ENCODE measurements at places on chromosomes 6 and 20. TPM values are rescaled to one million over a fixed set of nuclear protein-coding genes. Genes with fewer than 3 reads are reported as not detected.

DNA sequence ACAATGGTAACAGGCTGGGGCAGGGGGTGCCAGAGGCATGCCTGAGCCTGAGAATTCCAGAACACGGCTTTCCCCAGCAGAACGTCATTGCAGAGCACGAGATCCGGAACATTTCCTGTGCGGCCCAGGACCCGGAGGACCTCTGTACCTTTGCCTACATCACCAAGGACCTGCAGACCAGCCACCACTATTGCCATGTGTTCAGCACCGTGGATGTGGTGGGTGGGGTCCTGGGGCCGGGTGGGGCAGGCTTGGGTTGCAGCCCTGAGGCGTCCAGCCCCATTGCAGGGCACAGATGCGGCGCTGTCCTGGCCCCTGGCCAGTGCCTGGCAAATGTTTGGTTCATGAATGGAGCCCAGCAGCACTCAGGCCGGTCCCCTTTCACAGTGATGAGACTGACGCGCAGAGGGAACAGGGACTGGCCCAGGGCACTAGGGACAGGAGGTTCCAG lies 57.1 kb downstream of the TCP11 start:
- peaks cover 94% of the 10 kb centered on the region for H3K36me3 ChIP-seq
- peaks cover 12% of the 10 kb centered on the region for H3K4me1 ChIP-seq
- DNase-seq, result no peak
- no peaks in the 10 kb centered on the region for H3K27me3 ChIP-seq
- no peak overlapping the region for H3K4me3 ChIP-seq
- H3K27ac ChIP-seq, result no peak overlapping the region

Gene CHRNA4
- not detected for total RNA-seq

Gene OR2J3
- total RNA-seq, result not detected

DNA sequence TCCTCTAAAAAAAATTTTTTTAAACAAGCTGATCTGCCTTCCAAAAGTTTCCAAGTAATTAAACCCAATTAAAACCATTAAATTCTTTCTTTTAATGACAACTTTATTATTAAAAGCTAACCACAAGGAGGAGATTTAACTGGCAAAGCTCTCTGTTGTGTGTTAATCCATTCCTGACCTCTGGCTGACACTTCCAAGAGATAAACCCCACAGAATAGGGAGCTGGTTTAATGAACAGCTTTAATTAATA lies 230.8 kb downstream of the EYA2 start:
- no peak overlapping the region for H3K4me3 ChIP-seq
- peaks cover 7% of the 10 kb centered on the region for H3K4me1 ChIP-seq

DNA sequence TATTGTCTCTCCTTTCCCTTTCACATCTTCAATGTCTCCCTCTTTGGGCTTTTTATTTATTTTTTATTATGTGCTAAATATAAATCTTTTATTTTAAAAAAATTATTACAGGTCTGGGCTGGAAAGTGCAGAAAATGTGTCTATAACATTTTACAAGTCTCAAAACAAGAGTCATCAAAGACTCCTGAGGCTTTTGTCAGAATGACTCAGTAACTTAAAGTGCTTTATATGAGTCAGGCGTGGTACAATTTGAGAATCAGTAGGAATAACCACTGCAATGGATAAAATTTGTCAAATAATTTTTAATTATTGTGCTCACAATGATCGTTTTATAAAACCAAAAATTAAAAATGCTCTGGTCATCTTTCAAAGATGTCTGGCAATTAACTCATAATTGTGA lies 193.9 kb downstream of the MMUT start:
- no peak overlapping the region for H3K27ac ChIP-seq
- no peaks in the 10 kb centered on the region for H3K27me3 ChIP-seq
- no peak overlapping the region for H3K4me3 ChIP-seq
- no peak for DNase-seq

Gene NRN1
- 5.0 TPM for total RNA-seq

DNA sequence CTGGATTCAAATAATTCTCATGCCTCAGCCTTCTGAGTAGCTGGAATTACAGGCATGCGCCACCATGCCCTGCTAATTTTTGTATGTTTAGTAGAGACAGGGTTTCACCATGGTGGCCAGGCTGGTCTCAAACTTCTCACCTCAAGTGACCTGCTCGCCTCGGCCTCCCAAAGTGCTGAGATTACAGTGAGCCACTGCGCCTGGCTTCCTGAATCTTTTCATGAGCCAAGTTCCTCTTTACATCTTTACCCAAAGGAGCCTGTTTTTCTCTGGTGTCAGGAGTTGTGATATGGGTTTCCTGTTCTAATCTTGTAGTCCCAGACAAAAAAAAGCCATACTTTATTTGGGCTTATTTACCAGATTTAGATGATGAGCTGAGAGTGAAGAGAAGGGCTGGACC lies 34.4 kb downstream of the PCNA start:
- no peaks in the 10 kb centered on the region for H3K36me3 ChIP-seq
- no peak overlapping the region for H3K27ac ChIP-seq
- no peak overlapping the region for H3K4me3 ChIP-seq
- H3K4me1 ChIP-seq, result no peaks in the 10 kb centered on the region
- DNase-seq, result no peak

GRCh38 chr6:154458565-154459470 lies 51.7 kb downstream of the CNKSR3 start:
- no peaks in the 10 kb centered on the region for H3K27me3 ChIP-seq
- H3K27ac ChIP-seq, result peak overlapping the region; percentile 78
- peak overlapping the region; percentile 60 for H3K4me3 ChIP-seq

GRCh38 chr6:100393493-100393892 lies 71.2 kb downstream of the SIM1 start:
- no peaks in the 10 kb centered on the region for H3K4me1 ChIP-seq
- H3K36me3 ChIP-seq, result no peaks in the 10 kb centered on the region
- H3K4me3 ChIP-seq, result no peak overlapping the region
- H3K27ac ChIP-seq, result no peak overlapping the region
- DNase-seq, result no peak
- H3K27me3 ChIP-seq, result no peaks in the 10 kb centered on the region

DNA sequence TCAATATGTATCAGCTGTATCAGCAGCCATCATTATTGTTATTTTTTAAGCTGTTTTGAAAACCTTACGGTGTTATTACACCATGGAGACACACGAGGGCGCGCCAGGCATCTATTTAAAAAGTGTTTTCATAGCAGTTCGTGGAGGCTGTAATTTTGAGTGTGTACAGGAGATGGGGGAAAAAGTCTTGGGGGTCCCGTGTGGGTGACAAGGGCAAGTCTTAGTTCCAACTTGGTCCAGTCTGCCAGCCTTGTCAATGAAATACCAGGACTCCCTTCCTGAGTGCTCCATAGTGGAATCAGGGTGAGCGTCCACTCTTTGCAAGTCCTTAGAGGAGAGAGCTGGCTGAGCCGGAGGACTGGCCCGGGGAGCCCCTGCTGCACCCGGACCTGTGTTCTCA lies 43.3 kb downstream of the SLC2A10 start:
- H3K4me1 ChIP-seq, result no peaks in the 10 kb centered on the region
- H3K36me3 ChIP-seq, result no peaks in the 10 kb centered on the region
- H3K27me3 ChIP-seq, result no peaks in the 10 kb centered on the region
- DNase-seq, result no peak

DNA sequence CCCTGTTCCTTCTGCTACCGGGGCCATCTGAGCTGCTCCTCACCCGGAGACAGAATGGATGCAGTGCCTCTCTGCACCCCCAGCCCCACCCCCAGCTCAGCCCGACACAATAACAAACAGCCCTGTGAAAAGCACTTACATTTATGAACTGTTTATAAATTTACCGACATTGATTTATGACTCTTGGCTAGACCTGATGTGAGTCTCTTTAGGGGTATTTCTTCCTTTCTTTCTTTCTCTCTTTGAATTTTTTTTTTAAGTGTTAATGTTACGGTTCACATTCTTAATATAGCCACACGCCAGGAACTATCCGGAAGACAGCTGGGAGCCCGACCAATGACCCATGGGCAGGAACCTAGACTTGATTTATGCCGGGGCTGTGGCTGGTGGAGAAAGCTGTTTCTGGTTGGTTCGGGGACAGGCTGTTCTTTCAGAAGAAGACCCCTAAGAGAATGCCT lies 266.3 kb downstream of the CDC5L start:
- H3K27ac ChIP-seq, result no peak overlapping the region
- no peaks in the 10 kb centered on the region for H3K27me3 ChIP-seq
- DNase-seq, result no peak

- no peaks in the 10 kb centered on the region for H3K36me3 ChIP-seq
- DNase-seq, result no peak
- H3K4me3 ChIP-seq, result no peak overlapping the region
These were observed 747.1 kb upstream of the ADGRB3 start for GRCh38 chr6:67887747-67888545.

Gene LRRC73
- 0.54 TPM for total RNA-seq

Gene TP53TG5
- not detected for total RNA-seq

DNA sequence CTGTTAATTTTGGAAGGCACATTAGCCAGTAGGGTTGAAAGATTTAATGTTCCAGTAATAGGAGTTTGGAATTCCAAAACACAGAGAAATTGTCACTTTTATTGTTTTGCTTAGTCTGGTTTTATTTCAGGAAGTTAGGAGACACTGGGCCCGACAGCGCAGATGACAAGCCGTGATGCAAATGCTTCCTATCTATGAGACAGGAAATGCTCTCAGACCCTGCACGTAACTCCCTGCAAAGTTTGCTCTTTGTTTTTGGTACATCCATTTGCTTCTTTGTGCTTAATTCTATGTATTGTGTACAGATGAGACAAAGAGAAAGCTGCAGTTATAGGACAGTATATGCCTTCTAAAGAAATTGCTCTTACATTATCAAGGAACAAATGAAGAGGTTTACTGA lies 201.6 kb upstream of the SGK1 start:
- no peak overlapping the region for H3K27ac ChIP-seq
- H3K4me3 ChIP-seq, result no peak overlapping the region
- DNase-seq, result no peak
- peaks cover 21% of the 10 kb centered on the region for H3K4me1 ChIP-seq

Data from thoracic aorta (tissue), 2 donors.